ENCODE measurements at places on chromosomes 1 and 21.

DNA sequence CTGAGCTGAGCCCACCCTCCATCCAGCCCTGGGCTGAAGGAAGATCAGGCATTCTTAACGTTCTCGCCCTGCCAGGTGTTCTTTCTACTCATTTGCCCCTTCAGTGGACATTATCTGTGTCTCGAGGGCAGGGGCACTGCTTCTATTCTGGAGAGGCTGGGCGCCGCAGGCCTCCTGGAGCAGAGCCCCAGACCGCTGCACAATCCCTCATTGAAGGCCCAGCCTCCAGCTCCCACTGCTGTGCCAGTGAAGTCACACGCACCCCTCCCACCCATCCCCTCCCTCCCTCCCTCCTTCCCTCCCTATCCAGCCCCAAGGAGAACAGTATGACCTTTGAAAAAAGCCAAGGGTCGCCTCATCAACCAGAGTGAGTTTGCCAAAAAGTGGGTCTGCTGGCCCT, 76.7 kb downstream of the NFASC start:
- no peak for DNase-seq

GRCh38 chr1:169508432-169509338, 22.9 kb upstream of the SLC19A2 start:
- DNase-seq: no peak

- no peak for DNase-seq
Measured at GRCh38 chr1:65734979-65735378, 57.7 kb upstream of the PDE4B start.

- peak; percentile 15 for DNase-seq
Measured at GRCh38 chr1:221987860-221988520, 246.1 kb upstream of the DUSP10 start.

DNA sequence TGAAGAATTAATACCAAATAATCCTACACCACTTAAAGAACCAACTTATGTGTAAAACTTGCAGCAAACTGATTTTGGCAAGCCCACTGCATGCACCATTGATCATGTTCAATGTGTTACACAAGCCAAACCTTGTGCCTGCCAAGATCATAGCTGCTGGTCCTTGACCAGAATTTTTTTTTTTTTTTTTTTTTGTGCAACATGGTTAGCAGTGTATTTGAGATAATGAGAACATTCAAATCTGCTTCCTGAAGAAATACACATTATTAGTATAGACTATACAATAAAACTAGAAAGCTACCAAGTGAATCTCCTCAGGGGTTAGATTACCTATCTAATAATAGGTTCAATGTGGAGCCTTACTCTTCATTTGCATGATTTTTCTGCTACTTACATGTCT, 421.0 kb downstream of the MRPL39 start:
- no peak for DNase-seq

GRCh38 chr1:51675177-51675780, 58.4 kb downstream of the OSBPL9 start:
- DNase-seq: no peak

GRCh38 chr1:3717715-3718601, 34.3 kb upstream of the CCDC27 start:
- no peak for DNase-seq

GRCh38 chr1:169595764-169596711, 9.8 kb upstream of the F5 start:
- DNase-seq: peak; percentile 22

DNA sequence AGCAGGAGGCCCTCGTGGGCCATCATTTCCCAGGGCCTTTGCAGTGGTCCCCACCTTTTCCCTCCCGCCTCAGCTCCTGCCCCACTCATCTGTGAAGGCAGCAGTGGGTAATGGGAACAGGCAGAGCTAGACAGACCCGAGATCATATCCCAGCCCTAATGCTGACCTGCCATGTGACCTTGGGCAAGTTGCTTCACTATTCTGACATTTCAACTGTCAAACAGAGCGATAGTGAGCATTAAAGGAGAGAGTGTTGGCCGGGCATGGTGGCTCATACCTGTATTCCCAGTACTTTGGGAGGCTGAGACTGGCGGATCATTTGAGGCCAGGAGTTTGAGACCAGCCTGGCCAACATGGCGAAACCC, 51.7 kb downstream of the RPS6KA1 start:
- no peak for DNase-seq

DNA sequence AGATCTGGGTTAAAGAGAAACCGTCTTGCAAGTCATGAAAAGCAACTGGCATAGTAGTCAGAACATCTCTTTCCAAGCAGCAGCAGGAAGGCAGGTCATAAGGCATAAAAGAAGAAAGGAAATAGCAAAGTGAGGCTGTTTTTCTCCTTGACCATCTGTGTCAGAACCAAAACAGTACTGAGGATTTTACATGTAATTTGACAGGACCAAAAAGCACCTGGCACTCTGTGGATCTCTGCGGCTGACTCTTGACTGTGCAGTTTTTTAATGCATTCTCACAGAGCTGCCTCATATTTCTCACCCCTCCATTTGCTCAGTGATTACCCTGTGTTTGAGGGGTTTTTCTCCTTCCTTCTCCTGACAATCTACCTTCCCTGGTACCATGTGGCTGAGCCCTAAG, 17.7 kb downstream of the TBX15 start:
- no peak for DNase-seq

- DNase-seq: peak; percentile 98
Measured at GRCh38 chr1:187001198-187001889, 172.6 kb downstream of the PLA2G4A start.

- no peak for DNase-seq
Measured at GRCh38 chr1:28956038-28956464, 41.7 kb downstream of the EPB41 start.

- no peak for DNase-seq
Measured at GRCh38 chr21:46119637-46120271, 21.8 kb downstream of the COL6A2 start.

DNA sequence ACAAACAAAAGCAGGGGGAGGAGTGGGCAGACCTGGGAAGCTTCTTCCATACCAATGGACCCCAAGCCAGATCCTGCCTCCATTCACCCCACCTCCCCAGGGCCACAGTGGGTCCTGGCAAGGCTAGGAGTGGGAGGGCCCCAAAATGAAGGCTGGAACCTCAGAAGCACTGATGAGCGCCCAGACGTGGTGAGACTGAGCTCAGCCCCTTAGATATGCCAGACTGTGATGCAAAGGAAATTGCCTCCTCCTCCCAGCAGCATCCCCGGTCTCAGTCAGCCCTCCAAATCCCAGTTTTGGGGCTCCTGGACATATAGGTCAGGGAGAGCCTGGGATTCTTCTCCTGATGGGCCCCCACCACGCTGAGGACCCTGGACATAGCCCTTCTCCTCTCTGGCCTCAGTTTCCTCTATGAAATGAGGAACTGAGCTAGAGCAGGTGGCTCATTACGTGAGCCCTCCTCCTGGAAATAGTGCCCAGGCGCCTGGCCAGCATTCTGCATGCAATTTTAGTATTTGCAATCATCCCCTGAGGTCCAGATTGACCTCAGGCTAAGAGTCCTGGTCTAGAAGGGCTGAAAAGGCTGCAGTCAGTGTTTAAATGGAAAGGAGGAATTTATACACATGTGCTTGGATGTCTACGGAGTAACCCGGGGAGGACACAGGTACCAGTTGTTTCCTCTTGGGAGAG, 33.5 kb downstream of the RHBG start:
- no peak for DNase-seq

- no peak for DNase-seq
Measured at GRCh38 chr21:18007121-18007520, 188.0 kb upstream of the C21orf91 start.

GRCh38 chr1:36253161-36253862, 29.1 kb downstream of the THRAP3 start:
- no peak for DNase-seq

DNA sequence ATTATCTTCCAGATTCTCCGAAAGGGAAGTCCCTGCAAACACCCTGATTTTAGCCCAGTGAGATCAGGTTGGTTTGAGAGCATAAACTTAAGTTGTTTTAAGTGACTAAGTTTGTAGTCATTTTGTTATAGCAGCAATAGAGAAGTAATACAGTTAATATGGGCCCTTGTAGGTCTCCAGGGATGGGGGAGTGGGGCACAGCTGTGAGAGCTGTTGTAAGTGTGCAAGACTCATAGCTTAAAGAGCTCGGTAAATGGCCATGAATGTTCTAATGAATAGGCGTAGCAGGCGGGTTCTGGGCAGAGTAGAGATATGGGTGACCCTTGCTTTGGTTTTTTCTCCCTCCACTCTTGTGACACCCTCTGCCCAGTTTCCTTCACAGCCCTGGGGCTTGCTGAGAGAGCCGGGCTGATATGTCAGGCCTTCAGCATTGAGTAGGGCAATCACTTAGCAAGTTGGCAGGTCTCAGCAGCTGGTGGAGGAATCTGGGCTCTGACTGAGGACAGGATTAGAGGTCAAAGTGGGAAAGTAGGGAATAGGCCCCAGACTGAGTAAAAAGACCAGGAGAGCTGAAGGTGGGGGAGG, 16.0 kb upstream of the ID3 start:
- DNase-seq: no peak

DNA sequence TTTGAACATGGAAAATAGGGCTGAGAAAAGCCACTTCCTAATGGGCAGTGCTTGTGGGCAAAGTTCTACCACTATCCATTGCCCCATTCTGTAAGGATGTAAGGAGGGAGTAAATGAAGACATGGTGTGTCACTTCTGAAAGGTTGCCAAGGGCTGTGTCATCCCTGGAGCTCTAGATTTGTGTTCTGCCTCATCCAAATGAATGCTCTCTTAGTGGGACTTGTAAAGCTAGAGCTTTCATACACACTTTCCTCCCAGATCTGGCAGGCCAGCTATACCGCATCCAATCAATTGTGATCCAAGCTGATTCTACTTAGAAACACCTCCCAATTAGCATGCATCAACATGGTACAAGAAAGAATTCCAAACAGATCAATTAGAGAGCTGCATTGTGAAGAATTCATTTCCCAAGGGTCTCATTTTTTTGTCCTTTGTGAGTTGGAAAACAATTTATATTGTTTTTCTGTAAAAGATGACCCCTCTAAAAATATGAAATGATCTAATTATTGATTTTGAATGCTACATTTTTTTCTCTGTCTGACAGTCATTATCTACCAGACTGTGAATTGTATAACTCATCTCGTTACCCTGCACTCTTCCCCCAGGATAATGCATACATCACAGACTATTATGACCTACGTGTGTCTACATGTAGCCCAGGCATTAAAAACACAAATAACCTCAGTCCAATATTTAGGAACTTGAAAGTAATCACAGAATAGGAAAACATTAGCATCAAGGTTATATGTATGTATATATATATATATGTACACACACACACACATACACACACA, 117.1 kb upstream of the DUSP10 start:
- DNase-seq: no peak

- peak; percentile 54 for DNase-seq
Measured at GRCh38 chr1:198880818-198881597, 242.2 kb downstream of the PTPRC start.

DNA sequence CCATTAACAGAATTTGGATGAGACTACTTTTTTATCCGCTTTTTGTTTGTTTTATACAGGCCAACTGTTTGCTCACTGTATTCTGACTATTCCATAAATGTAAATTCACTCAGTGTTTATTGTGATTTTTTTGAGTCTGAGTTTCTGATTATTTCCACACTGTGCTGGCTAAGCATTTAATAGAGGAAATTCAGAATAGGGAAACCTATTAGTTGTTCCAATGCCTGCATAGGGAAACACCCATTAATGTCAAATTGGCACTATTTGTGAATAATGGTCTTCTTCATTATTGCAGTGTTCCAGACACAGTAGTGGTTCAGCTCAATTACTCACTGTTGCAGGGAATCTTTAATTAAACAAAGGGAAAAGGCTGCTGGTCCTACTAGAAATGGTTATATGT, 174.7 kb upstream of the SGIP1 start:
- DNase-seq: no peak

DNA sequence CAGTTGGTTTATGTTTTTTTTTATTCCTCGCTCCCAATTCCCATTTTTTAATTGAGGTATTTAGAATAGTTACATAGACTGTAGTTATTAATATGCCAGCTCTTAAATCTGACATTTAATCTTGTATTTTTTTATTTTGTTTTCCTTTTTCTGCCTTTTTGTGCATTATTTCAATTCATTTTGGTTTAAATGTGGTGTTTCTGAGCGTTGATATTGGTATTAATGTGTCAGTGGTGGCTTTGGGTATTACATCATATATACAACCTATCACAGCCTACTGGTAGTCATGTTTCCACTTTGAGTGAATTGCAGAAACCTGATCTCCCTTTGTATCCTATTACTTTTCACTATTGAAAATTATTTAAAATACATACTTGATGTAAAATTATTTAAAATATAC, 1027.3 kb downstream of the KCNT2 start:
- no peak for DNase-seq

GRCh38 chr1:237084341-237085077, 42.5 kb downstream of the RYR2 start:
- DNase-seq: no peak

- DNase-seq: no peak
Measured at GRCh38 chr1:22379566-22379965, 72.1 kb upstream of the ZBTB40 start.

DNA sequence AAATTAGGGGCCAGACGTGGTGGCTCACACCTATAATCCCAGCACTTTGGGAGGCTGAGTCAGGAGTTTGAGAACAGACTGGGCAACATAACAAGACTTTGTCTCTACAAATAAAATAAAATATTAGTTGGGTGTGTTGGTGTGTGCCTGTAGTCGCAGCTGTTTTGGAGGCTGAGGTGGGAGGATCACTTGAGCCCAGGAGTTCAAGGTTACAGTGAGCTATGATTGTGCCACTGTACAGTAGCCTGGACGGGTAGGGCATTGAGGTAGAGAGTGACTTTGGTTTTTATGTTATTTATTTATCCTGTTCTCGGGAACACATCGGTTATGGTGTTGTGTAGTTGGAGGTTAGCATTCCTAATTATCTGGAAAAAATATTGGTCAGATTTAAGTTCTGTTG, 19.5 kb downstream of the KIF1B start:
- no peak for DNase-seq

DNA sequence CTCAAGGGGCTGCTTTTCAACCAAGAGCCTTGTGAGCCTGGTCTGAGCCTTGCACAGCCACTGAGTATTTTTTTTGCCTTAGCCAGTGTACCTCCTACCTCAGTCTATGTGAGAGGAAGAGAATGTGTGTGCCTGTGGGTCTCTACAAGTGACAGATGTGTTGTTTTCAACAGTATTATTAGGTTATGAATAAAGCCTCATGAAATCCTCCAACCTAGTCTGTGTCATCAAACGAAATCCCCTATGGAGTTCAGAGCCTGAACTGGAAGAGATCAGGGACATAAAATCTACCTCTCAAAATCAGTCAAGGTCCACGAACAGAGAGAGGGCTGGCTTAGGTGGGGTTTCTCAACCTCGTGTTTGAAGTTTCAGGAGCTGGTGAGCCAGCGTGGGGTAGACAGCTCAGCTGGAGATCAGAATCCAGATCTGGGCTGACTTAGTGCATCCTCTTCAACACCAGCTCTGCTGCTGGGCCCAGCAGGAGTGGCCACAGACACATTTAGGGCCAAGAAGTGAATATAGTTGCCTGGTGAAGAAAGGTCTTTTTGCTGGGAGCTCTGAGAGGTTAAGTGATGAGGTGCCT, 8.2 kb downstream of the XKR8 start:
- DNase-seq: no peak

DNA sequence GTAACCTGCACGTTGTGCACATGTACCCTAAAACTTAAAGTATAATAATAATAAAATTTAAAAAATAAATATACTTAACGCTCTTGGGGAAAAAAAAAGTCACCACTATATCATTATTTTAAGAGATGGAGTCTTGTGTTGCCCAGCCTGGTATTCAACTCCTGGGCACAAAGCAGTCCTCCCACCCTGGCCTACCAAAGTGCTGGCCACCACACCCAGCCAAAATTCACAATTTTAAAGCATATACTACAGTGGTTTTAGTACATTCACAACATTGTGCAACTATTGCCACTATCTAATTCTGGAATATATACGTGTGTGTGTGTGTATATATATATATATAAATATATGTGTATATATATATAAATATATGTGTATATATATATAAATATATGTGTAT, 5.9 kb downstream of the HMGN2 start:
- no peak for DNase-seq

Data from retinal pigment epithelial cell (primary cell).